ENCODE measurements at places on chromosomes 12 and 14.

DNA sequence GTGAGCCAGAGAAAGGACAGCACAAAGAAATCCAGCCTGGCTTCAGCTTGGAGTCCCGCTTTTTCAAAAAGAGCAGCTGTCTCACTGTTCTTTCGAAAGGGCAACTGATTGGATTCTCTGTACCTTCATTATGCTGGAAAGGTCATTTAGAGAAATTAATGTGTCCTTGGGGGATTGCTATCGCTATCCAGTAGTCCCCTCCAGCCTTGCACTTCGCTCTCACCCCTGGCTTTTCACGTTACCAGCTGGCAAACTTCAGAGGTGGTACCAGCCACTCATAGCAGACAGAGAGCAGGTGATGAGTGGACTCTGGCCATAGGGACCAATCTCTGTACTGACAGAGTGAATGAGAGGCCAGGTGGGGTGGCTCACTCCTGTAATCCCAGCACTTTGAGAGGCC is 11.8 kb upstream of the NUAK1 start:
- DNase-seq = no peak

DNA sequence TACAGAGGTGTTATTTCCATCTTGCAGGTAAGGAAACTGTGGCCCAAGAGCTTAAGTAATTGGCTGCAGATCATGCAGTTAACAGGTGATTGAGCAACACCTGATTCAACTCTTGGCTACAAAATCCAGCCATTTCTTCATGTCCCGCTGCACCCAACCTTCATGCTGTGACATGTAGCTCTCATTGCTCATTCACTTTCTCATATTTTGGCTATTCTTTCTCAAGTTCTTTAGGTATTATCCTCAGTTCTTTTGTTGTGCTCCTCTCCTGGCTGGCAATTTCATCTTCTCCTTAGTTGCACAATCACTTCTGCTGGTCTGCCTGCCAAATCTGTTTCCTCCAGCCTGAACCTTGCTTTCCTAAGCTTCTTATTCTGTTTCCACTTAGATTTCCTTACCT is 300.8 kb downstream of the SSPN start:
- DNase-seq = no peak

DNA sequence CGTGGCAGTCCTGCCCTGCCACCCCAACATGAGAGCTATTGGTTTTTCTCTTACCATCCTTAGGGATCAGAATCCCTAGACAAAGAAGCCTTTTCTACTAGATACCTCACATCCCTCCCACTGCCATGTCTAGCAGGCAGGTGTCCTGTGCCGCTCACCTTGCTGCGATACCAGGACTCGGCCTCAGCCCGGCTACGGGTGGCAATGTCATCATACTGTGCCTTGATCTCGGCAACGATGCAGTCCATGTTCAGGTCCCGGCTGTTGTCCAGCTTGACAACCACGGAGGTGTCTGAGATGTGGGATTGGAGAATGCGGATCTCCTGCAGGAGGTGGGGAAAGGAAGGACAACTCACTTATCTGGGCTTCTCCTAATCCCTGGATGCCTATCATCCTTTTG is 4.5 kb downstream of the KRT83 start:
- DNase-seq = no peak

- DNase-seq = no peak
Measured at GRCh38 chr14:68624541-68625220, 168.2 kb downstream of the ZFP36L1 start.

DNA sequence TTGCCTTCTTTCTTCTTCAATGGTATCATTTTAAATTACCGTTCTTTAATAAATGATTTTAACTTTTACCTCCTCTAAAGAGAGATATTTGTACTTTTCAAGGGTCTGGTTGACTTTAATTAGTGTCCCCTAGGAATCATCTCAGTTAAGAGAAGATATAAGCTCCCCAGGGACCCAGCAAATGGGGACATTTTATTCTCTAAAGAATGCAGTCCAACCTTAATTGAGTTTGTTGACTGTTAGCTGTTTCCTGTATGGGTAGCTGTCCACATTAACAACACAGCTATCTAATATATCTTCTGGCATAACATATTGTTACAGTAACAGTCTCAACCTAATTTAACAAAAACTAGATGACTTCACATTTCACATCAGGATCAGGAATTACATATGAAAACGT is 241.6 kb upstream of the NPAS3 start:
- DNase-seq = no peak

DNA sequence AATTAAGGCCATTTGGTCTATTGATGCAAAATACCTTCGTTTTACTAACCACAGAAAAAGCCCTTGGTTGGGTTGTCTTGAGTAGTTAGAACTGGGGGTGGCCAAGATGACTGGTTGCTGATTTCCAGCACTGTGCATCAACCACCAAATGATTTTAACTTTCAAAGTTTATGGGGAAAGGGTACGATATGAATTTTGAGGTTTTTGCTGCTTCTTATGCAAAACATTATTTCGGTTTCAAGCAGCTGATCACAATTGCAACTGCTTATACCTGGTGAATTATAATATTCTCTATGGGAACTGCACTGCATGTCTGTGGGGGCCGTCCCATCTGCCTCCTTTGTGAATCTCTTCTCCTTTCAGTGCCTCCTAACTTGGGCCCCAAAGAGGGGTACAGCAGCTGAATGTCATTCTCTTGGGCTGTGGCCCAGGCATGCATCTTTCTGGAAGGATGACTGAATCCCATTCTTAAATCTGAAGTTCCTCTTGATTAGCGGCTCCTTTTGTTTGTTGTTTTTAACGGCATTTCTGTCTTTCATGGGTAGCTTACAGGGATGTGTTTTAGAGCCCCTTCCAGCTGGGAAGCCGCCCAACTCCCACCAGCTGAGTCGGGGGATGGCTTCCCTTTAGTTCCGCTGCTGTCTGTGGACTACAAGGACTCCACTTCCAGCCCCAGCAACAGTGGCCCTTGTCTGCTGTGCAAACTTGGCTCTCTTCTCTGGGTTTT is 479.8 kb downstream of the ZFP36L1 start:
- no peak for DNase-seq

DNA sequence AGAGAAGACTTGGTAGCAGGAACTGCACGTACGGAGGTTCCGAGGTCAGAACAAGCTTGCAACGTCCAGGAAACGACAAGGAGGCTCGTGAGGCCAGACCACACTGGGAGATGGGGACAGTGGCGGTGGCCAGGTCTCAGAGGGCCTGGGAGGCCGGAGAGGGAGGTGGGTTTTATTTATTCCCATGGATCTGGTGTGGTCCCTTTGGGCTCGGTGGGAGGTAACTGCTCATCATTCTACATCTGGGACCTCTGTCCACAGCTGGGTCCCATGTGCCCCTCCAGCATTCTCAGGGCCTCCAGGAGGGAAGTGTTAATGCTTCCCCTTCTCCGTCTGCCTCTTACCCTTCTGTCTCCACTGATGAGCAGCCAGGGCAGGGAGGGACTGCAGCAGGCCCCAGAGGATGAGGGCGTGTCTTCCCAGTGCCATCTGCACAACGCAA is 35.7 kb upstream of the NCOR2 start:
- no peak for DNase-seq

- DNase-seq = no peak
Measured at GRCh38 chr12:77608271-77608824, 222.3 kb upstream of the NAV3 start.

DNA sequence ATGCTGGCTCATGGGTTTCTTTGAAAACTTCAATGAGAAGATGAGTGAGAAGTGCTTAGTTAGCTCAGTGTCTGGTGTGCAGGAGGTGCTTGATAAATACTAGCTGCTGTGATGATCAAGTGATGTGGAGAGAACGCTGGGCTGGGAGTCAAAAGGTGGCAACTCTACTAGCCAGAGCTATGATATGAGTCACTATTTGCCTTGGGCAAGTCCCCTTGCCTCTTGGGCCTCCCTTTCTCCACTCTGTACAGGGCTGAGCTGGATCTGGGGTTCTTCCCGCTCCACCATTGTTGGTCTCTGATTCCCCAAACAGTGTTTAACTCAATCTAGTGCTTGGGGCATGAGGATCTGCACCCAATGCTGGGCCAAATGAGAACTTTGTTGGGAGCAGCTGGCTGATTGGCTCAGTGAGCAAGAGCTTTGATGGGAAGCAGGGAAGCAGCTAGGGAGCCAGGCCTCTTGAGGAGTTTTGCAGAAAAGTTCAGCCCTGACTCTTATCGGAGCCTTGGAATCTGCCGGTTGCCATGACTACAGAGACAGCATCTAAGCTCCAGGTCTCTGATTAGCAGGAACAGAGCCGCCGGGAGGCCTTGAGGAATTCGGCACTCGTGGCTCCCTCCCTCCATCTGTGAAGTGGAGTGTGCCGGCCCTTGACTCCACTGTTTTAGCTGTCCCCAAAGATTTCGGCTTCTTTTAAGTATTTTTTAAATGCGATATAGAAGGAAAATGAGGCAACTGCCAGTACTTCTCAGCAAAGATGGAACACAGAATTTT is 82.1 kb upstream of the HSPB8 start:
- no peak for DNase-seq

- DNase-seq = no peak
Measured at GRCh38 chr12:105670672-105671071, 340.2 kb downstream of the C12orf75 start.

DNA sequence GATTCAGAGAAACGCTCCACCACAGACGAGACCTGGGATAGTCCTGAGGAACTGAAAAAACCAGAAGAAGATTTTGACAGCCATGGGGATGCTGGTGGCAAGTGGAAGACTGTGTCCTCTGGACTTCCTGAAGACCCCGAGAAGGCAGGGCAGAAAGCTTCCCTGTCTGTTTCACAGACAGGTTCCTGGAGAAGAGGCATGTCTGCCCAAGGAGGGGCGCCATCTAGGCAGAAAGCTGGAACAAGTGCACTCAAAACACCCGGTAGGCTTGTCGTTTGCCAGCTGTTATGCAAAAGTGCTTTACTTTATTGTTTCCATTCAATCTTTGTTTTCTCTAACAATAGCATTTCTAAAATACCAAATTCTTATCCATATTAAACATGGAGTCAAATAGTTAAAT is 287.3 kb downstream of the NAV3 start:
- no peak for DNase-seq
